Lower lobe of right lung (tissue), 2 donors: ENCODE measurements at places on chromosomes 4 and X. TPM values are rescaled to one million over a fixed set of nuclear protein-coding genes. Genes with fewer than 3 reads are reported as not detected.

GRCh38 chr4:188196134-188196735 is 57.0 kb downstream of the TRIML1 start:
- no peak for DNase-seq

GRCh38 chr4:135552131-135552530 is 1350.5 kb upstream of the PABPC4L start:
- DNase-seq: no peak

DNA sequence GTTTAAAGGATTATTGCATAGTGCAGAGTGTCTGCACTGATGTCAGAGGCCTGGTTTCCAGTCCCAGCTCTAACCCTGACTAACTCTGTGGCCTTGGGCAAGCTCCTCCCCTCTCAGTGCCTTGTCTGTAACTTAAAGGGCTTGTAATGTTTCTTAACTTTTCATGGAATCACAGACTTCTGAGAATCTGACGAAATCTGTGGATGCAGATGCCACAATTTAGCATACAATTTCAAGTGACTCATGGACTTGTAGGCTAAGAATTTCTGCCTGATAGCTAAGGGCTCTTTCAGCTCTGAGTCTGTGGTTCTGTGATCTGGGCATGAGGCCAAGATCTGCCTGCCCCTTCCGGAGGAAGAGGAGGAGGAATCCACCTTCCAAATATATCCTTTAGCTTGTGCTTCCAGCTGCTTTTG is 236.9 kb downstream of the AR start:
- peak; percentile 74 for DNase-seq

GRCh38 chrX:55488006-55488592 is 1.5 kb downstream of the USP51 start:
- DNase-seq: no peak

GRCh38 chr4:82005158-82005557 is 368.6 kb downstream of the HNRNPD start:
- no peak for DNase-seq

DNA sequence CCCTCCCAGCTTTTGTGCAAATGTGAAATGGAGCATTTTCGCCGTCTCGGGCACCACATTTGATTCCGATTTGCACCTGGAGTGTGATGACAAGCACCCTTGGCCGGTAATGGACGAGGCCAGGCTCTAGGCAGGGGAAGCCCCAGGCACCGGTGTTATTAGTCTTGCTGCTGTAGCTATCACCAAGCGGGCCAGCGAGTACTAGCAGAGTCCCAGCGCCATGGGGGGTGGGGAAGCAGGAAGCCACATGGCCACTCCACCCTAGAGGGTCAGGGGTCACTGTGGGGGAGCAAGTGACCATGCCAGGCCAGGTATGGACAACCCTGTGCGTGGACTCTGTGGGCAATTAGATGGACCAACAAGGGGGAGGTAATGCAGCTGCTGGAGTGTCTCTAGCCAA is 88.8 kb downstream of the CPZ start:
- no peak for DNase-seq

DNA sequence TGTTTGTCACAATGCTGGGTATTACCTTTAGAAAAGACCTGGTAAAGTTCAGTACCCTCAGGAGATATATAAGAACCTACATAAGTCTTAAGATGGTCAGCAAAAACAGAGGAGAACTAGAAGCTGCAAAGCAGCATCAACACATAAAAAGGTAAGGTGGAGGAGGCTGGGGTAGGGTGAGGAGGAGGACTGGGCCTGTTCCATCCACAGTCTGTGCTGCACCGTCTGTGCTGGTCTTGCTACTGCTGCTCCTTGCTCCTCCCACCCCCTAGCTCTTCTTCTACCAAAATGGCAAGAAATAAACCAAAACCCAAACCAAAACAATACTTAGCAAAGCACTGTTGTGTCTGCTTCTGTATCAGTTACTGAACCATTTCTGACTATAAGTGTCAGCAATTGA is 102.2 kb downstream of the CDS1 start:
- DNase-seq: no peak

DNA sequence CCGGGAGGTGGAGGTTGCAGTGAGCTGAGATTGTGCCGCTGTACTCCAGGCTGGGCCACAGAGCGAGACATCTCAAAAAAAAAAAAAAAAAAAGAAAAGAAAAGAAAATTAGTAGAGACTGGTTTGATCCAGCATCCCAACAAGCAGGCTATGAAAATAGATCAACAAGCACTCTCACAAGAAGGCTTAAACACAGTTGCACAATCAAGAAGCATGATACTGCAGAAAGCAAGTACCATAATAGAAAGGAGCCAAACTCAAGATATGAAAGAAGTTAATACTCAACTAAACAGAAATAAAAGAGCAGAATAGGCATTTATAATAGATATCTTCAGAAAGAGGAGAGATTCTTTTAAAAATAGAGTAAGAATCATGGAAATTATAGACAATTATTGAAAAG is 10.6 kb downstream of the TLR6 start:
- no peak for DNase-seq

DNA sequence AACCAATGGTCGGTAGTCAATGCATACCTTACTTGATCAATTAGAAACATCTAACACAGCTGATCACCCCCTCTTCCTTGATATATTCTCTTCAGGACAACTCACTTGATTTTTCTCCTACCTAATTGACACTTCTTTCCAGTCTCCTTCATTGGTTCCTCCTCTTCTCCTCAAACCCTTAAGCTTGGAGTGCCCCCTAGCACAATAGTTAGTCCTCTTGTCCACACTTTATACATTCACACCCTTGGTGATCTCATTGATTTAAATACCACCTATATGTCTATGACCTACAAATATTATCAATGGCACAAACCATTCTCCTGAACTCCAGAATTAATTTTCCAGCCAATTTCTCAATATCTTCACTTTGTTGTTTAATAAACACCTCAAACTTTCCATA is 724.0 kb downstream of the ADGRL3 start:
- no peak for DNase-seq

- DNase-seq: no peak
Measured at GRCh38 chr4:24781999-24782745, 13.2 kb upstream of the SOD3 start.

Gene PAGE5
- not detected for total RNA-seq

Gene NKAP
- 8.8 TPM for total RNA-seq

Gene HSFX2
- total RNA-seq: not detected

Gene RRH
- not detected for total RNA-seq

Gene CCDC158
- total RNA-seq: 0.74 TPM

Gene NRK
- total RNA-seq: 0.53 TPM

Gene XK
- total RNA-seq: 2.2 TPM
